ENCODE measurements at places on chromosomes 2 and 18.

DNA sequence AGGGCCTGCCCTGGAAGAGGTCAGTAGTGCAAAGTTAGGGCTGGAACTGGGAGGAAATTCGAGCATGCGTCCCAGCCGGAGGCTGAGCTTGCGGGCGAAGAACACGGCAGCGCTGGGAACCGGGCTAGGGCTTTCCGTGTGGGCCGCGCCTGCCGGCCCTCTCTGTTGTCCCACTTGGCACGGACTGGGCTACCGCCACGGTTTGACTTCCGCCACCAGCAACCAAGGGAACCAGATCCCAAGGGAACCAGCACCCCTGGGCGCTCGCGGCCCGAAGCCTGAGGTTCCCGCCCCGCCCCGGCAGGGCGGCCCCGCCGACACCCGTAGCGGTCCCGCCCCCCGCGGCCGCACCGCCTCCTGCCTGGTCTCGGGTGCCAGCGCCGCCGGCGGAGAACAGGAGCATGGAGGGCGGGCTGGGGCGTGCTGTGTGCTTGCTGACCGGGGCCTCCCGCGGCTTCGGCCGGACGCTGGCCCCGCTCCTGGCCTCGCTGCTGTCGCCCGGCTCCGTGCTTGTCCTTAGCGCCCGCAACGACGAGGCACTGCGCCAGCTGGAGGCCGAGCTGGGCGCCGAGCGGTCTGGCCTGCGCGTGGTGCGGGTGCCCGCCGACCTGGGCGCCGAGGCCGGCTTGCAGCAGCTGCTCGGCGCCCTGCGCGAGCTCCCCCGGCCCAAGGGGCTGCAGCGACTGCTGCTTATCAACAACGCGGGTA, at the start of gene SPR:
TSS of gene SPR (plus strand) at position 377 of the 708 bp plus-strand sequence. CDS start at position 402, 25 bp downstream.
- DNase-seq = no peak

DNA sequence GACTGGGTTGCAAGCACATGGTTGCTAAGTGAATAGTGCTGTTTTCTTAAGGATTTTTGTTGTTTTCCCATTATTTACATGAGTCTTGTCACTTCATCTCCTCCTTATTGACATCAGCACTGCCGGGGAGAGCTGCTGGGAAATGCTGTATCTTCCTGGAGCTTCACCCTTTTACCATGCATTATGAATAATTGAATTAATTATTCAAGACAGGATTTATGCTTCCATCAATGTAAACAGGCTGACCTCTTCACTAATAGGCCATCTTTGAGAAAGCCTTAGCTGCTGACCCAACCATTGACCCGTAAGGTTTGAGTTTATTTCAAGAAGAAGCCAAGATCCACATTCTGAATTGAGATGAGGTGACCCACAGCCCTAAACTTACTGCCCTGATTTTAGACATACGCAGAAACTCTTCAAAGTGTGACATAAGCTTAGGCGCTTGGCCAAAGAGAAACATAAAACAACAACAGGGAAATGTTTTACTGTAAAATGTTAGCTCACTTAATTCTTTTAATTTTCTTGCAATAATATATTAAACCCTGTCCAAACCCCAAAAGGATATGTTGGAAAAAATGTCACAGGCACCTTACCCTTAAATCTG, 365.5 kb upstream of the SYT4 start:
- DNase-seq = no peak

- DNase-seq = no peak
Measured at GRCh38 chr2:239160226-239161143, 240.3 kb downstream of the HDAC4 start.

DNA sequence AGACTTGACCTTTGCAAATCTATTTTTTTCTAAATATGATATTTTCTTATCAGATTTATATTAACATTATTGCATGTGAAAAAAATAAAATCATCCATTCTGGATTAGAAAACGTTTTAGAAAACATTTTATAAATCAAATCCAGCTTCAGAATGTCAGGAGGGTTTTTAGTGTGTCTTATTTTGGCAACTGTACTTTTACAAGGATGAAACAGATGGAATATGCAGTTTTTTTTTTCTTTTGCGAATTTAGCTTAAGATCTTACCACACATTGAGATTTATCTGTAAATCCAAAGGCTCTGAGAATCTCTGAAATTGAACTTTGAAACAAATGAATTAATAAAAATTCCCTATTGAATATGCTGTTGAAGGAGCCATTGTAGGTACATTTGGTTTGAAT, 36.7 kb downstream of the FAM171B start:
- no peak for DNase-seq

DNA sequence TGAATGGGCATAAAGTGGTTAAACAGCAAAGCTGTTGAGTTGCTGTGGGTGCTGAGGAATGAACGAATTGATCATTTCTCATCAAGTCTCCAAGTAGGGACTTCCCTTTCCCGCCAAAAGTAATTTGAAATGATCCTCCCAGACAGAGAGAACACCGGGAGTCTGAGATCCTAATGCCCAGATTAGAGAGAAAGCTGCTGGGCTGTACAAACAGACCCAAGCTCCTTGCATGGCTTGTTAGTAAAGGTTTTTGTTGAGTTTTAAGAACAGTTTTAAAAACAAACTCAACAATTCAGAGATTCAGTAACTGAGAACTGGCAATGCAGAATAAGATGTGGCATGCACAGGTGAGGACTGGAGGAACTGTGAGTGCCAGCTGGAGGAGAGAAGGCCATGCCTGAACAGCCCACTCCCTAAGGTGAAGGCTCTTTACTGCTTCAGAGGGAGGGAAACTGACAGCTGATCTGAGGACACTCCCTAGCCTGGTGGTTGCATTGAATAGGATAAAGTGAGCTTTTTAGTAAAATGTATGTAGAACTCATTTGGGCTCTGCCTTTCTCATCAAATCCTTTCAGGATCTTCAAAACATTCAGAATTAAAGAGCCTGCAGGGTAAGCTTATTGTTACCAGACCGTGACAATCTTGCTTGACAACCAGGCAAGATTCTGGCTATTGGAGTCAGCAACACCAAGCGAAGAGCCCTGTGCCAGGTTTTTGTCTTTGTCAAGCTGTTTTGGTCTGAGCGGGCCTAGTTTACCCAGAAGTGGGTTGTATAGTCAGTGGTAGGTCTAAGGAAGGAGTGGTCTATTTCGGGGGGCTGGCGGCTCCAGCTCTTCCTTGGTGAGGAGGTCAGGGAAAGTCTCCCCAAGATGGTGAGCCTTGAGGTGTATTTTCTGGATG, 63.2 kb upstream of the IGFBP5 start:
- no peak for DNase-seq

DNA sequence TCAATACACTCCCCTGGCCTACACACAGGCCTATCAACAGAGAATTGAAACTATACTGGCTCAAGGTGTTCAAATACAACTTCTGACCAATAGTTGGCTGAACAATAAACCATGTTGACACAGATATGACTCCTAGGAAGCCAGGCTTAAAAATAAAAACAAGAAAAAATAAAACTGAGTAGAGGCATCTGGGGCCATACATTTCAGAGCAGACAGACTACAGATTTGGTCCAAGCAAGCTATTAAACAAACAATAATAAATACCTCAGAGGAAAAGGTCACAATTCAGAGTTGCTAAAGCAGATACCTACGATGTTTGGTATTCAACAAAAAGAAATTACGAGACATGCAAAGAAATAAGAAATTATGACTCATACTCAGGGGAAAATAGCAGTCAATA, 132.8 kb upstream of the ACVR2A start:
- no peak for DNase-seq

DNA sequence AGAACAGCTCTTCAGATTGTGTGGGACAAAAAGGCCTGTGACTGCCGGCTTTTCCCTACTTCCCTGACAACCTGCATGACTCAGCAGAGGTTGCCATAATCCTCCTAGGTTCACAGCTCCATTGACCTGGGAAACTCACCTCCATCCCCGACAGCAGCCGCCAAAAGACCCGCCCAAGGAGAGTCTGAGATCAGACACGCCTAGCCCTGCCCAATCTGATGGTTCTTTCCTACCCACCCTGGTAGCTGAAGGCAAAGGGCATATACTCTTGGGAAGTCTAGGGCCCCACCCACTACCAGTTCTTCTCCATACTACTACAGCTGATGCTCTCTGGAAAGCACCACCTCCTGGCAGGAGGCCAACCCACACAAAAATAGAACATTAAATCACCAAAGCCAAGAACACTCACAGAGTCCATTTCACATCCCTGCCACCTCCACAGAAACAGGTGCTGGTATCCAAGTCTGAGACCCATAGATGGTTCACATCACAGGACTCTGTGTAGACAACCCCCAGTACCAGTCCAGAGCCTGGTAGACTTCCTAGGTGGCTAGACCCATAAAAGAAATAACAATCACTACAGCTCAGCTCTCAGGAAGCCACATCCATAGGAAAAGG, 140.6 kb downstream of the NETO1 start:
- DNase-seq = no peak

- DNase-seq = no peak
Measured at GRCh38 chr2:218281449-218281848, 10.9 kb downstream of the TMBIM1 start.

DNA sequence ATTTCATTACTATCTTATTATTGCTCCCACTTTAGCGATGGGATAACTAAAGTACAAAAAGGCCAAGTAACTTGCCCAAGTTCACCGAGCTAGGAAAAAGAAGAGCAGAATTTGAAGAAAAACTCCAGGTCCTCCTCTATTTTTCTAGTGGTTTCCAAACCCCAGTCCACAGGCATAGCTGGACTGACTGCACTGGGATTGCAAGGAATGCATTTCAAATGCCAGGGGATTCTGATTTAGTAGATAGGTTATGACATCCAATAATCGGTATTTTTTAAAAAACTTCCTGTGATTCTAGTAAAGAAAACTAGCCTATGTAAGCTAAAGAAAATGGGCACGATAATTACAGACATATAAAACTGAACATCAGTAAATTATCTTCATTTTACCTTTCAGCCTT, 62.7 kb upstream of the GALNT5 start:
- DNase-seq = no peak

DNA sequence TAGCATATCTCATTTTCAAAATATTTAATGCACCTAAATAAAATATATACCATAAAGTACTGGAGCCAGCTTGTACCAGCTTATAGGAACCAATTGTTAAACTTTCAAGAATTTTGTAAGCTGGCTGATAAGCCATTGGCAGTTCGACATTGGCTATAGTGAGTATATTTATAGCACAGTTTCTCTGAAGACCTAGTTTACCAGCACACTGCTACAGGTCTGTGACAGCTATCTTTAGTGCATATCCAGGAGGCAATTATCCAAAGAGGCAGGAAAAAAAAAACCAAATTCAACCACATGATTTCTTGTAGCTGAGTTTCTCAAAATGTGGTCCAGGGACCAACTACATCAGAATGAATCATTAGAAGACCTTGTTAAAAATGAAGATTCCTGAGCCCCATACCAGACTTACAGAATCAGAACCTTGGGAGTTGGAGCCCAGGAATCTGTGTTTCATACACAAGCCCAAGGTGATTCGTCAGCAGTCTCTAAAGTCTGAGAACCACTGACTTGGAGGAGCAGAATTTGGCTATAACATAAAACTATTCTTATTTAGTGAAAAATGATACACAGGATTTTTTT, 279.0 kb upstream of the NRP2 start:
- DNase-seq = no peak

DNA sequence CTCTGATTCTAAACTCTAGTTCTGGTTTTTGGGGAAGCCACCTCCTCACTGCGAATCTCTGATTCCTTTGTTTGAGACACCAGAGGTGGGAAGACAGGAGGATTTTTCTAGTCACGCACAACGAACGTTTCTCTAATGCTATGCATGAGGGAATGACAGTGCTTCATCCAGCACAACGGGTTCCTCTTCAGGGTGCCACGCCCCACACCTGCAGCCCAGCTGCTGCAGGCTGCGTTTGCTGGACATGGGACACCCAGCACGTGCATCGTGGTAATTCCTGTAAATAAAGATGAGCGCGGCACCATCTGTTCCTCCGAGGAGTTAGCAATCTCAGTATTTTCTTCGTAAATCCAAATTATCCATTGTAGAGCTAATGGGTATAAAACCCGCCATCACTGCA, 37.5 kb upstream of the TPO start:
- no peak for DNase-seq

DNA sequence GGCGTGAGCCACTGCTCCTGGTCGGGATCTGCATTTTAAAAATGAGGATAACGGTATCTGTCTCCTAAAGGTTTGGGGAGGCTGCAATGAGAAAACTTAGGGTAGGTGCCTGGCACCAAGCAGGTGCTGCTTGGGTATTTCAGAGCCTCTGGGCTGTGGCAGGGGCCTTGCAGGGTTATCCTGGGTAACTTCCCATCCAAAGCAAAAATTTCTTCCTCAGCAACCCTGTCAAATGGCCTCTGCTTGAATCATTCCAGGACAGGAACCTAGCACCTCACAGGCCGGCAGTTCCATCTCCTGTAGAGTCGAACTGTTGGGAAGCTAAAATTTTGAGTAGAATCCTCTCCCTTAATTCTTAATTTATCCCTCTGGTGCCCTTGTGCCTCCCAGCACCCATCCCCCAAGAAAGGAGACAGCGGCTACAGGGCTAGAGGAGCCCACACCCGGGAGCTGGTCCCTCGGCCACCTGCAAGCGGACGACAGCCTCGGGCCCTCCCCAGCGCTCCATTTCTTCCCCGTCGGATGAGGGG, 868 bp downstream of the CGREF1 start:
- no peak for DNase-seq

All from HS-27A (cell line).